ENCODE measurements at places on chromosomes 4 and X. TPM values are rescaled to one million over a fixed set of nuclear protein-coding genes. Genes with fewer than 3 reads are reported as not detected.

The MUC7 gene
- not detected for total RNA-seq

The LRPAP1 gene
- 100 TPM for total RNA-seq

The DMRTC1 gene
- total RNA-seq, result not detected

The TEX28 gene
- total RNA-seq, result not detected

The PRRG1 gene
- total RNA-seq, result 20.5 TPM

The SCML1 gene
- 16.6 TPM for total RNA-seq
